Dermis lymphatic vessel endothelial cell (primary cell): ENCODE measurements at places on chromosomes 7 and 10. TPM values are rescaled to one million over a fixed set of nuclear protein-coding genes. Genes with fewer than 3 reads are reported as not detected.

HMX2 gene
- total RNA-seq: not detected in 2 replicates

UNCX gene
- total RNA-seq: not detected in 2 replicates

PDIA4 gene
- total RNA-seq: 290 and 300 TPM in 2 replicates

RBP3 gene
- not detected in 2 replicates for total RNA-seq

RABGEF1 gene
- 24.7 and 25.8 TPM in 2 replicates for total RNA-seq

INMT gene
- not detected in 2 replicates for total RNA-seq

PLPP4 gene
- total RNA-seq: 0.43 TPM in 1 of 2 replicates, not detected in the other

CYP26C1 gene
- 1.4 TPM in 2 replicates for total RNA-seq
